ENCODE measurements at places on chromosomes 3 and 15.

- no peak for DNase-seq
These were observed 558.0 kb downstream of the FOXP1 start for GRCh38 chr3:71025516-71025915.

DNA sequence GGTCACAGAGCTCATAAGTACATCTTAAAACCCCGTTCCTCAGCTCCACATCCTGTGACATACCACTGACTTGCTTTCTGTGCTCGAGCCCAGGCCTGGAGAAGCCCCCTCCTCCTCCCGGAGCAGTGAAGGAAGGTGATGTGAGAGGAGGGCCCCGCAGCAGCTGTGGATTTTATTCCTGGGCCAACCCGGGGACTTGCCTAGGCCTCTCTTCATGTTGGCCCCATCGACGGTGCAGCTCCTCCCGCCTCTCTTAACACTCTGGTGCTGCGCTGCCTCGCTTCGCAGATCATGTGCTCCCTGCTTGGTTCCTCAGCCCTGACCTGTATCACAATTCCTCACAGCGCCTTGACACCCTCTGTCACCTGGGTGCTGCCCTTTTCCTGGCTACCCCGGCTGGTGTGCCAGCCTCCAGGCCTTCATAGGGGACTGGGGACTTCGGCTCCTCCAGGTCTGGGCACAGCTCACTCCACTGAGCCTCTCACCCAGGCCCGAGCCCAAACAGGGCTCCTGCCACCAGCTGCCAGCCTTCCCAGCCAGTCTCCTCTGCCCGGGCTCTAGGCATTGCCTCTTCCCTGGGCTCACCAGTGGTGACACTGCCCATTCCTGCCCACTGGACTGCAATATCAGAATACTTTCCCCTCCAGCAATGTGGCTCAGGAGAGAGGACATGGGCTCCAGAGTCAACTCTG is 21.5 kb downstream of the MAGEF1 start:
- DNase-seq, result no peak

DNA sequence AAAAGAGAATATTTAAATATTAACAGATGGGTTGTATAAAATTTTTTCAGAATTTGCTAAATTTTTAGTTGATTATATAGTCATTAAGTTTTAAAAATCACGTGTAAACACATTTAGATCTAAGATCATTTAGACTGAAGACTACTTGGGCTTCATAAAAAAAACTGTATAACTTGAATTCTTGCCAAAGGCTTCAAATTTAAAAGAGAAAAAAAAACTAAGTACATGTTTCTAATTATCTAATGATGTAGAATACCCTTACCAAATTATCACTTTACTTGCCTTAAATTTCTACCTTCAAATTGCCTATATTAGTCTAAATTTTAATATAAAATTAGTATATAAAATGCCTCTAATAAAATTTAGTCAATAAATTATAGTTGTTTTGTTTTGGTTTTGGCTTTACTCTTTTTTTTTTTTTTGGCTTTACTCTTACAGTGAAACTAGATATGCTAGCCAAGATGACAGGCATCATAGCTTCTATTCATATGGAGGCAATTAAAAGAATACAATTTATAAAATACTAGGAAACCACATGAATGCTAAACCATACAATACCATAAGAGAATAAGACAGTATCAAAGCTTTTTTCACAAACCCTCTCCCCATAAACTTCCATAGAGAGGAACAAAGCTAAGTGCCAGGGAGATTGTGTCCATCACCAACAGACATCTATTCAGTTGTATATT is 183.1 kb upstream of the KCNMB2 start:
- no peak for DNase-seq

- no peak for DNase-seq
These were observed 83.6 kb upstream of the OCA2 start for GRCh38 chr15:28182731-28183130.

- DNase-seq, result no peak
These were observed at the start of gene GATA2 for GRCh38 chr3:128492671-128493569. GATA2 (minus strand) TSS chr3:128493201; CDS start chr3:128487031, 6,170 bp downstream.

DNA sequence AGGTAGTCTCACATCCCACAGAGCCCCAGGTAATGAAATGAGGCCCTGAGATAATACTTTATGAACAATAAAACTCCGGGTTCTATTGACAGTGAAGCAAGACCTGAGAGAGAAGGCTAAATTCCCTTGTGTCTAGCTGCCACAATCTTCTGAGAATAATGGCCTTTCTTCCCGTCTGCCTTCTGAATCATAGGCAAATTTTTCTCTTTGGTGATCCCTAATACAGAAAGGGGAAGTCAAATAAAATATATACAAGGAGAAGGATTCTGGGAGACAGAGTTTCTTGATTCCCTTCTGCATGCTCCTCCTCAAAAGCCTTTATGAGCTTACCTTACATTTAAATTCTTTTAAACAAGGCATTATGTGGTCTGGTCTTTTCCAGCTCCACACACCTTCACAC is 29.9 kb upstream of the CCR2 start:
- no peak for DNase-seq

GRCh38 chr15:37764733-37765191 is 169.7 kb upstream of the TMCO5A start:
- no peak for DNase-seq

DNA sequence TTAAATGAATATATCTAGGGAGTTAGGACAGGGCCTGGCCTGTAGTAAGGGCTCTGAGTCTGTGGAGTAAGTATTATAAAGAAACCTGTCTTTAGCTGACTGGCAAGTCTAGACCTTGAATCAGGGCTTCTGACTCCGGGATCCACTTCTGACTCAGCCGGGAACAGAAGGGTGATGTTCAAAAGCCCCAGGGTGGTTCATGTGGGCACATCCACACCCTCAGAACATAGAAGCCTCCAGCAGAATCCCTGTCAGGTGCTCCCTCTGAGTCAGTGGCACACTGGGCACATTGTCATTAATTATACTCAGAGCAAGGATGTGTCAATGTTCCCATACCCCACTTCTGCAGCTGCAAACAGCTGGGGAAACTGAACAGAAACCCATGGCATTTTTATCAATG is 26.7 kb upstream of the SNRK start:
- no peak for DNase-seq

DNA sequence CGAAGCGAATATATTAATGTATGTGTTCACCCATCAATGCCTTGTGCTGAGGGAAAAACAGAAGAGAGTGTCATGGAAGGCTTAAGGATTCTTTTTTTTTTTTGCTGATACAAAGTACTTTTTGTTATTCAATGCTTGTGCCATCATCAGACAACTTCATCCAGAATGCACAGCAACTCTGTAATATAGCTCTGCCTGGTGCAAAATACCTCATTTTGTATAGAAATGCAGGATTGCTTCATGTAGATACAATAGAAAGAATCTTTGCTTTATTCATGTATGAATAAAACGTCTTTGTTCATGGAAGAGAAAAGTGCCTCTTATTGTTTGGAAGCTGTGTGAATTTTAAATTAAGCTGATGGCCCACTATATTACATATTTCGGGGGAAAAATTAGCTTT is 62.9 kb downstream of the SH3GL3 start:
- DNase-seq, result no peak

- no peak for DNase-seq
These were observed 45.7 kb downstream of the TGM4 start for GRCh38 chr3:44920081-44920480.

DNA sequence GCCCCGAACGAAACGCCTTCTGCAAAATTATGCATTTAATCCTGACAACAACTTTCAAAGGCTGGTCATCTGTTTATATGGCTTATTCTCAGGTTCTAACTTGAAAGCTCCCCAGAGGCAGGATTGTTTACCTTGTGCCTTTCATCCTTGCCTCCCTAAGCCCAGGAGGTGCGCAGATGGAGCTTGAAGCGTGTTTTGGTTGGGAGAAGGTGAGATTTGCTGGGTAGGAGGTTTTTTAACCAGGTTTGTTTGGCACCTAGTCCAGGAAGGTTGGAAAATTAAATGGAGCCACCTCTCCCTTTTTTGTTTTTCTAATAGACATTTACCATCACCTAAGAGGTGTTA is 675 bp downstream of the TSEN2 start:
- DNase-seq, result no peak

DNA sequence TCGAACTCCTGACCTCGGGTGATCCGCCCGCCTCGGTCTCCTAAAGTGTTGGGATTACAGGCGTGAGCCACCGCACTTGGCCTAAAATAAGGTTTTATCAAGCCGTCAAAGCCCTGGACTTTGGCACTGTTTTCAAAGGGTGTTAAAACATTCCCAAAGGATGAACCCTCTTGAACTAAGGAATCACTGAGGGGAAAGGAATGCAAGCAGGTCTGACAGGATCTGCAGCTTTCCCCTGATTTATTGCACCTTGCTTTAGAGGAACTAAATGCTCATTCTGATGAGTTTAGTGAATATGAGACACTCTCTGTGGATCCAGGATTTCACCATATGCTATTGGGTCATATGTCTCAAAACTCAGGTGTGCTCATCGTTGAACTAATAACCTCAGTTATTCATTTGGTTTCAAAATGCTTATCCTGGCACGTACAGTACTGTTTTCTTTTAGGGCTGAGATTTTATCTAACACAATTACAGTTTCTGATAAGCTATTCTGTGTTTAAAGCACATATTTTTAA is 63.0 kb upstream of the TSC22D2 start:
- DNase-seq, result no peak

GRCh38 chr3:72186400-72186855 is 401.5 kb upstream of the PROK2 start:
- no peak for DNase-seq

GRCh38 chr15:37218351-37218916 is 118.1 kb upstream of the MEIS2 start:
- DNase-seq, result no peak

- no peak for DNase-seq
These were observed 45.4 kb downstream of the IGF2BP2 start for GRCh38 chr3:185779461-185779860.

DNA sequence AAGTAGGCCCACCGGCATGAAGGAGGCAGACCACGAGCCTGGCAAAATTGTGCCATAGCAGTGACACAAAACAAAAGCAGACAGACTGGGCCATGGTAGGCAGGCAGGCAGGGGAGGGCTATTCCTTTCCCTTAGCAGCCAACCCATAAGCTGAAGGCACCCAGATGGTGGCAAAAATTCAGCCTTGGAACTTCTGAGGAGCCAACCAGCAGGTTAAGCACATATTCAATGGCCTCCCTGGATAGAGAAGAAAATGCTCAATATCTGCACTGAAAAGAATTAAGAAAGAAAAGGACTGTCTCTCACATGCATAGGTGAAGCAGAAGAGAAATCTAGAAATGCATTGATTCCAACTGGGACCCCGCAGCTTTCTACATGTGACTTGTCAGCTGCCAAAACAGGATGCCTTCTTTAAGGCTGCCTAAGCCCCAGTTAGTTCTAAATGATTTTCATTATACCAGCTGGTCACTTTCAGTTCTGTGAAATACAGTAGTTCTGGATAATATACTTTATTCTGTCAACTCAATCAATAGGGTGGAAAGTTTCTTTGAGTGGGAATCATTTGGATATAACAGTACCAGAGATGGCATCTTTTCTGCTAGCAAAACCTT is 2.7 kb downstream of the PRICKLE2 start:
- DNase-seq, result no peak

DNA sequence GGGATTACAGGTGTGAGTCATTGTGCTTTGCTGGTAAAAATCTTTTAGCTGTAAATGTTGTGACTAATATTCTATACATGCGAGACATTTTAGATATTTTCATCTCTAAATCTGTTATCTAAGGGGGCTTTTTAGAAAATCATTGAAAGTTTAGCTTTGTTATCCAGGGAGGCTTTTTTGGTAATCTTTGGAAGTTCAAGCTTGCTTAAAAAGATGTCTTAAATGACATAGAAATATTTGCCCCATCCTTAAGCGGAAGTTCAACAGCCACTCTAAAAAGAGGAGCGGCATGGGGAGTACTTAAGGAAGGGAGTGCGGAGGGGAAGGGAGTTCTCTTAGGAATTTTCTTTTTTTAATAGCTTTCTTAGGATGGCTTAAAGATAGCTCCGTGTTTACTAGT is 26.1 kb downstream of the DNAJC13 start:
- no peak for DNase-seq

GRCh38 chr15:60392986-60393790 is 4.6 kb downstream of the ANXA2 start:
- DNase-seq, result no peak
